Muscle of arm (tissue), 14 donors: ENCODE measurements at places on chromosomes 1 and 21. TPM values are rescaled to one million over a fixed set of nuclear protein-coding genes. Genes with fewer than 3 reads are reported as not detected.

Gene GJB3
- not detected for polyA plus RNA-seq

- DNase-seq, result no peak
Measured at GRCh38 chr1:76035053-76035452, 39.5 kb upstream of the ST6GALNAC3 start.

Gene KIF2C
- 8.6 TPM for polyA plus RNA-seq

- DNase-seq, result no peak
Measured at GRCh38 chr1:2088458-2088857, 38.2 kb downstream of the PRKCZ start.

GRCh38 chr1:110291241-110292030 is 47.7 kb upstream of the RBM15 start:
- DNase-seq, result no peak

DNA sequence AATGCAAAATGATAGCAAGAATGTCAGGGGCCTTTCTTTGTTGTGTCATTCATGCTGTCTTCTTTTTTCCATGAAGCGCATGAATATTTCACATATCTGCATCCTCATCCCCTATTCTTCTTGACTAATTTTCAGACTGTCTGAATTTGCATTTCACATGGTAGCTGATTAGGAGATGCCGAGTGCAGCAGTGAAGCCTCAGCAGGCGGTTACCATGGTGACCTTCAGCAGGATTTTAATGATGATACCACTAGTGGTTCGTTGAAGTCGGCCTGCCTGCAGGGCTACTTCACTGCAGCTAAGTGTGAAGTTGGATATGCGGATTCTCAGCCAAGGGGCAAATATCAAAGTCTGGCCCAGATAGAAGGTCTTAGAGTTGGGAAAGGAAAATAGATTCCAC is 141.8 kb downstream of the NEK7 start:
- no peak for DNase-seq

GRCh38 chr21:44072111-44072510 is 35.1 kb upstream of the PWP2 start:
- no peak for DNase-seq

GRCh38 chr21:19475525-19475924 is 1071.9 kb upstream of the TMPRSS15 start:
- no peak for DNase-seq

DNA sequence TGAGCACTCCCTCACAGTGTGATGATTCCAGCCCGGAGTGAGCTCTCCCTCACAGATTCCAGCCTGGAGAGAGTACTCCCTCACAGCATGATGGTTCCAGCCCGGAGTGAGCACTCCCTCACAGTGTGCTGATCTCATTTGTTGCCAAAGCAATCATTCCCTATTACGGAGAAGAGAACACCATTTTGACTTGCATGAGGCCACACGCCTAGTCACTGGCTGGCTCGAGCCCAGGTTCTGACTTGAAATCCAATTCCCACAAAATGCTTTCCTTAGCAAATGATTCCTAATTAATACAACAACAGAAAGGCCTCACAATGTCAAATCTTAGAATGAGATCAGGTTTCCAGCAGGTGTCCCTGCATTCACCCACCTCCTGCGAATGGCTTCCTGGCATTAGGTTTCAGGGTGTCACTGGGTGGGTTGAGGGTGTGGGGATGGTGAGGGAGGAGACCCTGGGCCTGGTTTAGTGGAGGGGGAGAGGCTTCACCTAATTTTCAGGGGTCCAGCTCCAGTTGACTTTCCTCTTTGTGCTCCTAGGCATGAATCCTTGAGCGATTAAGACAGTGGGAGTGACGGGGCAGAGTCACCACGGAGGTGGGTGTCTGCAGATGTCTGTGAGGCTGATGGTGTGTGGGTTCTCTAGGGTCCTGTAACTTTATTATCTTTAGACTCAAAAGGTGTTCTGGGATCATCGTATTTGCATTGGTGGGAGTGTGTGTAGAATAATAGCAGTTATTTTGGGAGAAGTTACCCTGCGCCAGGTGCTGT is 158.5 kb downstream of the KCNJ6 start:
- no peak for DNase-seq

Gene TRIM67
- polyA plus RNA-seq, result 0.05 TPM

- DNase-seq, result no peak
Measured at GRCh38 chr1:76862447-76862846, 4.8 kb upstream of the ST6GALNAC5 start.

DNA sequence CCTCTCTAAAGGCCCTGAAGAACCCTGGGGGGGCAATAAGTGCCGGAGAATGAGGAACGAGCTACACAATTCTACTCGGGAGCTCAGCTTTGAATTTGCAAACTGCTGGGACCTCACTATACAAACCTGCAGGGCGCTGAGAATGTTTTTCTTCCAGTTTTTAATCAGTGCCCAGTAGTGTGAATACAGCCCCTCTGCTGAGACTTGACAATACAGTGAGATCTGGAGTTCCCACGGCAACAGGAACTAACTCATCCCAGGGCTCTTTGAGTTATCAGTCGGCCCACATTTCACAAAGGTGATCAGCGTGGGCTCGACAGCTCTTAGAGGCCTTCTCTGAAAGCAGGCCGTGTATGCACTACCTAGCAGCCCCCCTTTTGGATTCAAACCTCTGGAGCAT is 41.7 kb downstream of the TMEM53 start:
- no peak for DNase-seq

DNA sequence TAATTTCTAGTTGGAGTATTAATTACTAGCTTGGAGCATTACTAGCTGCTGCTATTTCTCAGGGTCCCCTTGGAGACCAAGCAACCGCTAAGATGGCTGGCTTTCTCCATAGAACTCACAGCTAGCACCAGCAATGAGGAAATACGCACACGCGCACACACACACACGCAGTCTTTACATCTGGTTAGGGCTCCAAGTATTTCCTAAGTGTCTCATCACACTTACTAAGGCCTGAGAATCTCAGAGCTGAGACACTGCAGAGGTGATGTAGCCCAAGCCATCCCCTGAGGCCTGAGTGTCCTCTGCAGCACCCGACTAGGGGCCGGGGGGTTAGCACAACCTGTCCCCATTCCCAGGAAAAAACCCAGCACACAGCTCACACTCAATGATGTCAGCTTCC is 42.5 kb downstream of the ITPKB start:
- no peak for DNase-seq

- DNase-seq, result no peak
Measured at GRCh38 chr1:21680918-21681317, 11.8 kb upstream of the RAP1GAP start.

Gene SIPA1L2
- 46.9 TPM for polyA plus RNA-seq

Gene PKP1
- not detected for polyA plus RNA-seq

Gene OR6N1
- not detected for polyA plus RNA-seq

- no peak for DNase-seq
Measured at GRCh38 chr1:24348196-24348595, 29.0 kb downstream of the GRHL3 start.

DNA sequence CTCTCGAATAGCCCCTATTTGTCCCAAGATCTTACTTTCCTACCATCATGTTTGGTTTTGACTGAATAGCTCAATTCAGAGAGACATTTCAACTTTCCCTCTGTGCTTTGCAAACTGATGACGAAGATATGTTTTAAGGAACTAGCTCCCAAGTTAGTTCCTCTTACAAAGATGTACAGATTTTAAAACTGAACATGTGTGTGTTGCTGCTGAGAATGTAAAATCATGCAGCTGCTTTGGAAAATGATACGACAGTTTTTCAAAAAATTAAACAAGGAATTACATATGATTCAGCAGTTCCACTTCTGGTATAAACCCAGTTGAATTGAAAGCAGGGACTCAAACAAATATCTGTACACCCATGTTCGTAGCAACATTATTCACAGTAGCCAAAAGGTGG is 33.6 kb downstream of the KIF26B start:
- no peak for DNase-seq

- DNase-seq, result no peak
Measured at GRCh38 chr1:63713627-63714481, 60.0 kb upstream of the ROR1 start.

DNA sequence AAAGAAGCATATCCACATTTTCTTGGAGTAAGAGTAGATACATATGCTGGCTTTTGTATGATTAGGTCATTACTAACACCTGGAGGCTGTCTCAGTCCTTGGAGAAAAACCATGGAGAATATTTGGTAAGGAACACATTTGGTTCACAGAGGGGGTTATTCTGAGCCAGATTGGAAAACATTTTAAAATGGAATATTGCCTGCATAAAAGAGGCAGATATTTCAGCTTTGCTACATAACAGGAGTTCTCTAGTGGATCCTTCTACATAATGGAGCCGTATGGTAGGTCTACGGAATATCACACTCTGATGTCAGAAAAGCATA is 415.1 kb downstream of the ADGRL2 start:
- DNase-seq, result no peak

GRCh38 chr1:223125766-223126165 is 17.3 kb downstream of the TLR5 start:
- no peak for DNase-seq

DNA sequence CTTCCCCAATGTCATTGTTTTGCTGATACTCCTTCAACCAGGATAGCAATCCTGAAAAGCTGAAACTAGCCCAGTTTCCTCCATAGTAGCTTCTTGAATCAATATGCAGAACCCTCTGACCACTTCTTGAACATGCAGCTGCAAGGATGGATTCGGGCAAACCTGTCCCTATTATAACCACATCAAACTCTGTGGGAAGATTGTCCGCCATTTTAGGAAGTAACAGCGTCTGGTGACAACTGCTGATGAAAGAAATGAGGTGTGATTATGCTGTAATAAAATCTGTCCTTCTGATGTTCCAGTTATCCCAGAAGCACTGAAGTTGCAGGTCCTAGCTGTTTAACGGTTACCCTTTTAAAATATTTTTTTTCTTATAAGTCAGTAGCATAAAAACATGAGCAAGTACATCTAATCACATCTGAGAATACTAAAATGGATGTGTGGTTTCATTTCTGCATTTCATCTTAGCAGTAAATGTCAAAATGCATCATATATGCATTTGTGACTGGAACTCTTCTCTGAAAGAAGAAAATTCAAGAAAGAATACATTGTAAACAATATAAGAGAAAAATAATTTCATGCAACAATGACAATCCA is 4.5 kb downstream of the CHML start:
- no peak for DNase-seq

DNA sequence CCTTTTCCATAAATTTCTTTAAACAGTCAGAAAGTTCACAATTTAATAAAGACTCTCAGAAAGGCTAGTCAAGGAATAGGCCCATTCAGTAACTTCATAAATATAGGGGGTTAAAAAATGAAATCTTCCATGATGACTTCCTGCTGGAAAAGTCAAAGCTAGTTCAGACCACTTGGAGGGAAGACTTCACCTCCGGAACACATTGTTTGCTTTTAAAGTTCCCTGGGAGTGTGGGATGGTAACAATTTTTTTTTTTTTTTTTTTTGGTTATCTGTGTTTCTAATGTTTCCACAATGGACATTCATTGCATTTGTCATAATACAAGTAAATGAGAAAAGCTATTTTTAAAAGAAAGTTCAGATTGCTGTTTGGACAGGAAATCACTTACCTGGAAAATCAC is 18.4 kb upstream of the LAMC2 start:
- DNase-seq, result no peak

GRCh38 chr1:18884727-18885126 is 17.6 kb downstream of the ALDH4A1 start:
- no peak for DNase-seq

DNA sequence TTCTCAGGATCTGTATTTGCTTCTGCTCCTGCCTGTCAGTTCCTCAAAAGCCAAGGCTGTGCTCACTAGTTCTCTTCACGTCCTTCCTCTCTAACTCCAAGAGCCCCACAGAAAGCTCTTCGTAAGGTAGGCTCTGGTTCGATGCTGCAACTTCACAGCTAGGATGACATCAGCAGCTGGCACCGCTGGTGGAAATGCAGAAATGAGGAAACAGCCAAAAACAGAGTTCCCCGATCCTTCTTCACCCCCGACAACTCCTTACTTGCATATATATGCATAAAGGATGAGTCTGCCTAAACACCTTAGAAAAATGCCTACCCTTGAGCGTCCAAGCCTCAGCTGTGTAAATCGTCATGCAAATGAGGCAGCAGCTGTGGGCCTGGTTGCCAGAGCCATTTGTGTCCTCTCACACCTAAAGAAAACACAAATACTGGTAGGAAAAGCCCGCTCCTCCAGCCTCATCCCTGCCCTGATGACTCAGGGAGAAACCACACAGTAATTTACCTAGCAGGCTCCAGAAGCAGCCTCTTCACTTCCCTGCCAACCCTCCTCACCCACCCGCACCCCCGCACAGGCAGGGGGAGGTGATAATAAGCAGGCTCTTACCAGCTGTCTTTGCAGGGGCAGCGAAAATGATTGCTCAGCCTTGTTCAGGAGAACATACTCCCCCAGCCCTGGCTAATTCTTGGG is 28.2 kb downstream of the BATF3 start:
- DNase-seq, result peak; percentile 49

DNA sequence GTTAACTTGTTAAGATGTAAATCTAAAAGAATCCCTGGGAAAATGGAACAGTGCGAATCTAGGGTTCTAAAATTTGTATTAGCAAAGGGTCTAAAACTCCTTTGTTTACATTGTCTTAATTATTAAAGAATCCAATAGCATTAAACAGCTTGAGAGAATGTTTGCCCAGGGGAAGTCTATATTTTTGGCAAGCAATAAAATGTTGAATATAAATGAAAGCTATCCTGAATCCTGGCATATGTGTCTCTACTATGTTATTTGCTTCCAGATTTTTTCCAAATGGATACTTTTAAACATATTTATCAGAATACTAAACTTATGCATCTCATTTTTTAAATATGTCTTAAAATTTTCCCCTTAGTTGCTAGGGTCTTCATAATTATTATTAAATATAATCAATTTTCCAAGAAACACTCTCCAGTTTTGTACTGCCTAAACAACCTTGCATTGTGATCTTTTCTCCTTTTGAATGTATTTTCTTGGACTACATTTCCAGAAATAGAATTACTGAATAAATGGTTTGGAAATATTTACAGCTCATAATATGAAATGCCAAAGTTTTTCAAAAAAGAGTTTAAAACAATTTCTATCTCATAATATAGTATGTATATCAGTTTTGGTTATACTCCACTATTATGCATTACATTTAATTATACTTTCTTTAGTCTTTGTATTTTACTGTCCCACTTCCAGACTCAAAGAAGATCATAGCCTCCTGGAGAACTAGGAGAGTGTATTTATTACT is 304.8 kb downstream of the USP25 start:
- peak; percentile 55 for DNase-seq

Gene PDC
- 0.58 TPM for polyA plus RNA-seq

GRCh38 chr1:159068886-159069285 is 7.7 kb downstream of the AIM2 start:
- DNase-seq, result no peak

DNA sequence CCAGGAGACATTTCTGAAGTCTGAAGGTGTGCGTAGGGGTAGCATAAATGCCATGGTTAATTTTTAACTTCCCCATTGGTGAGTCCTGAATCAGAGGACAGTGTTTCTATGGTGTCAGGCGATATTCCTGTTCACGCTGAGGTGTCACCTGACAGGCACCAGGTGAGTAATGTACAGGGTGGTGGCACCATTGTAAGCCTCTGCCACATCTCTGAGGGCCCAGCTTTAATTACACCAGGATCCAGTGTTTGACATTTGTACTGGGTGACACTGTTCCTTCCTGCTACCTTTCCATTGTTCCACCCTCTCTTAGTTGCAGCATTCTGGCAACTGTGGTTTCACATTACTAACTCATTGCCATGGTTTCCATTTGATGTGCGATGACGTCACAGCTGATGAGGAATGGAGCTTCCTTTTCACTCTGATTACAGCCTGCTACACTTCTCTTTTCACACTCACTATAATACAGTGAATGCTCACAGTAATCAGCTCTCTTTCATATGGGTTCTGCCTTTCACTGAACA is 40.6 kb upstream of the MARK1 start:
- DNase-seq, result no peak

Gene FBXO2
- 0.52 TPM for polyA plus RNA-seq
